Epithelial cell of prostate (primary cell): ENCODE measurements at places on chromosomes 5 and 9.

- no peak for DNase-seq
Observed at GRCh38 chr5:92633176-92633575, 947.8 kb downstream of the NR2F1-AS1 start.

DNA sequence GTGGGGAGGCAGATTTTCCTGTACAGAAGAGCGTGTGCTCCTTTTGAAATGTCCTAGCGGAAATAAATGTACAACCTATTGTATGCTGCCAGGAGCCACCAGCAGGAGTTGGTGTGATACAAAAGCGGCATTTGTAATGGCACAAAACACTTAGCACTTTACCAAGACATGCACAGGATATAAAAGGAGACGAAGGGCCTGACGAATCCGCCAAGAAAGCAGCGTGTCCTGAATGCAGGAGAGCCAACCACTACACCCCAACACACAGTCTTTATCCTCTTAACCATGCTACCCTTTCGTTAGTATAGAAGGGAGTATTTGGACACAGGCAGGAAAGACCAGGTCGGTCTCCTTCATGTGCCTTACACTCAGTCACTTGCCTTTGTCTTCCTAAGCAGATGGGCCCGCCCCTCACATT lies 218.1 kb downstream of the TRIM32 start:
- no peak for DNase-seq

DNA sequence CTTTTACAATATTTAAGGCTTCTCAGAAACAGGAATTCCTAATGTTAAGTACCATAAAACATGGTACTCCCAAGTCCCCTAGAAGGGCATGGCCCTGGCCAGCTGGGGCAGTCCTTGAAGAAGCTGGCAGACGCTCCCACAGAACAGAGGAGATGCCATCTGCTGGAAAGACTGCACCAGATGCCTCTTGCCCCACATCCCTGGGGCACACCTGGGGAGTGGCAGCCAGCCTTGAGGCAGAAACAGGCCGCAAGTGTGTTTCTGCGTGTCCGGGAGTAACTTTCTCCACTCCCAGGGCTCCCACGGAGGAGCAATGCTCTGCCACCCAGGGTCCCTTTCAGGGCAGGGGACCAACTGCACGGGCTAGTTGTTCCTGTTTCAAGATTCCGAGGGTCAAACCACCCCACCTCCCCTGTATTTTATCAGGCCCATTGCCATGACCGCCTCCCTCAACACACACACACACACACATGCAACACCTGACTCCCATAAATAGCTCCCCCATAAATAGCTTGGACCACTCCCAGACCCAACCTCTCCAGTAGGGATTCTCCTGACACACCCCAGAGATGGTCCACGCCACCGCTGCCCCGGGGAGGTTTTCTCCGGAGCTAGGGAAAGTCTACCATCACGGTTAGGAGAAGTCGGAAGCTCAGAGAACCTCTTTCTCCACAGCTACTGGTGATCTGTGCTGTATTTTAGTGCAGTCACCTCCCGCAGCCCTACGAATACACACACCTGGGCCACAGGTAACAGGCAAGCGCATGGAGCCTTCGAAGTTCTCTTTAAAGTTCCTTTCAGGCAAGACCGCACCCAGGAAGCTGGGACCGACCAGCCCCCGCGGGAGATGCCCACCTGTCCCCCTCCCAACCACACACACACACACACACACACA lies 1.5 kb downstream of the SPOCK1 start:
- no peak for DNase-seq

DNA sequence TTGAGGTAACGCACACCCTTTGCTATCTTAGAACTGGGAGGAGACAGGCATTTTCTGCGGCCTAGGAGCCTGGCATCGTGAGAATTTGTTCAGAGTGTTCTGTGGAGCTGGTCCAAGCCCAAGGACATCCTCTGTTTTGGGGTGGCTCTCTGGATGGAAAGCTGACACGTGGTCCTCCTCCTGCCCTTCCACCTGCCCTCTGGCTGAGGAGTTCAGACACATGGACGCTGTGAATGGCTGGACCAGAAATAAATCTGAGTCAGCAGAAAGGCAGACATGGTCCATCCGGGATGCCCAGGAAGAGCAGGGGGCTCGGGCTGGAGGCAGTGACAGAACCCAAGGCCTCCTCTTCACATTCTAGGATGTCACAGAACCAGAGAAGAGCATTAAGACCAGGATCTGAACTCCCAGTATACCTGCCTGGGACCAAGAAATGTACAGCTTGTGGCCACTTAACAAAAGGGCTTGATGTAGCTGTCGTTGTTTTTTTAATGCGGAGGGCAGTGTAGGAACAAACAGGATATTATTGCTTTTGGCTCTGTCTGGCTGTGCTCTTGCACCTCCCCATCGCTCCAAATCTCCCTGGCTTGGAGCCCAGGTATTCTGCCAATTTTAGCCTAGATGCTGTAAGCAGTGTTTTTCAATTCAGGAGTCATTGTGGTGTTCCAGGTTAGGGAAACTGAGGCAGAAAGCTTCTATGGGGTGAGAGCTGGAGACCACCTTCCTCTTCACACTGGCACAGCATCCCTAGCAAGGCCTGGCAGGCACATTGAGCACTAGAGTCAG lies 2.4 kb downstream of the CKMT2 start:
- DNase-seq: no peak

DNA sequence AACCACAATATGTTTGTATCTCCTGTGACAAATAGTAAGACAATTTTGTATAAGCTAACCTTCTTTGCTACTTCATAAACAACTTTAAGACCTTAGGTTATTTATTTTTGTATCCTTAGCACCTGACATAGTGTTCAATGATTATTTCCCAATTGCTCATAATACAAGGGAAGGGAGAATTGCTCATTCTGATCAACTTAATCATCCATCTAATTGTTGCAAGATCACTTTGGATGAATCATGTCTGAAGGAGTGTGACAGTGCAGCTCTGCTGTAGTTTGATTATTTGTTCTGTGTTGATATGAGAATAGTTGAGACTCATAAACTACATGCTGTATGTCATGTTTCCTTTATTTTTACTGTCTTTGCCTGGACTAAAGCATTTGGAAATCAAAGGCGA lies 721.3 kb upstream of the SEMA6A start:
- no peak for DNase-seq

- DNase-seq: no peak
Observed at GRCh38 chr9:37198831-37199230, 78.5 kb downstream of the ZCCHC7 start.

DNA sequence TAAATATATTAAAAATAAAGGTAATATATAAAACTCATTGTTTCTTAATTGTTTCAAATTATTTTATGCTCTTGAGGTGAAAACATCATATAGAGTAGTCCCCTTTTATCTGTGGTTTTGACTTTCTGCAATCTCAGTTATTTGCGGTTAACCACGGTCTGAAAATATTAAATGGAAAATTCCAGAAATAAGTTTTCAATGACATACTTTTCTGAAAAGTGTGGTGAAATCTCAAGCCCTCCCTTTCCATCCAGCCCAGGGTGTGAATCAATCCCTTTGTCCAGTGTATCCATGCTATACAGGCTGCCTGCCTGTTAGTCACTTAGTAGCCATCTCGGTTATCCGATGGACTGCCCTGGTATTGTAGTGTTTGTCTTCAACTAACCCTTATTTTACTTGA lies 546.7 kb upstream of the DMAC1 start:
- no peak for DNase-seq

DNA sequence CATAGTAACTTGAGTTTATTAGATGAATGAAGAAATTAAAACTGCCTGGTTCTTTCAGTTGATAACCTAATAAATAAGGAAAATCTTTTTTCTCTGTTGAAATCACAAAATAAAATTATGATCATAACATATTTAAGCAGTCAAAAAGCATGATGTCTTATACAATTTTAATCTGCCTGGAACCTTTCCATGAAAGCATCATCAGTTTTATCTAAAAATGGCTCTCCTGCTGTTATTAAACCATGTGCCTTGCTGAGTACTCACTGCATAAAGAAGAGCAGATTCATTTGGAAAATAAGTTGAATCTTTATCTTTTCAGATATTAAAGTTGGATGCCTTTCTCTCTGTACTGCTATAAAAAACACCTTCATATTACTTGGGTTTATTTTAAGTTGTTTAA lies 148.8 kb downstream of the SLC24A2 start:
- DNase-seq: no peak

- no peak for DNase-seq
Observed at GRCh38 chr9:8701904-8702303, 902.3 kb upstream of the DMAC1 start.

- no peak for DNase-seq
Observed at GRCh38 chr9:114264806-114265550, 57.9 kb upstream of the ORM1 start.

DNA sequence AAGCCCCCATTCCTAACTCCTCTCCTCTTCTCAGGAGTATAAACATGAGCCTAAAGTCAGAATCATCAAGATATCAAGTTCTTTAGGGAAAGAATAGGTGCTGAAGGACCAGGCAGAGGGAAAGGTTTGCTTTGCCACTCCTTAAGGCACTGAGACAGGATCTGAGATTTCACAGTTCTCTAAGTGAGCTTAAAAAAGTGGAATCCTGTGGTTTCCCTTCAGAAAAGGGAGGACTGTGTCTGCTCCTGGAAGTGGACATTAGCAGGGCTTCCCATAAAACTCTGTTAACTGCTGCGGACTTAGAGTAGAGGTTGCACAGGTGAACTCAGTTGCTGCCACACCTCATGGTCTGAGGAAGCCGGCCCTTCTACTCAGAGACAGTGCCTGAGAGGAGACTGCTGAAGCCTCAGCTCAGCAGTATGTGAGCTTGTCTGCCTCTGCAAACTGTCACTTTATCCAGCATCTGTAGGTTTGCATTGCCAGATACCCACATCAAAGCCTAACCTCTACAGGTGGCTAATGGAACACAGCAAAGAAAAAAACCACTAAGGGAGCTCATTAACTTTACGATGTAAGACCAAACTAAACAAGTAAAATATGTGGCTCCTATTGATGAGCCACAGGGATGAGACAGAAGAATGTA lies 42.9 kb downstream of the RIC1 start:
- DNase-seq: no peak

- no peak for DNase-seq
Observed at GRCh38 chr5:76612942-76613341, 10.3 kb downstream of the F2RL2 start.

GRCh38 chr9:114829574-114830440 lies 24.0 kb upstream of the TNFSF15 start:
- no peak for DNase-seq

GRCh38 chr5:41418220-41419031 lies 92.0 kb downstream of the PLCXD3 start:
- no peak for DNase-seq
